Iris pigment epithelial cell (primary cell): ENCODE measurements at places on chromosomes 1 and 21.

GRCh38 chr1:8398086-8398485, 80.2 kb downstream of the SLC45A1 start:
- DNase-seq, result no peak

DNA sequence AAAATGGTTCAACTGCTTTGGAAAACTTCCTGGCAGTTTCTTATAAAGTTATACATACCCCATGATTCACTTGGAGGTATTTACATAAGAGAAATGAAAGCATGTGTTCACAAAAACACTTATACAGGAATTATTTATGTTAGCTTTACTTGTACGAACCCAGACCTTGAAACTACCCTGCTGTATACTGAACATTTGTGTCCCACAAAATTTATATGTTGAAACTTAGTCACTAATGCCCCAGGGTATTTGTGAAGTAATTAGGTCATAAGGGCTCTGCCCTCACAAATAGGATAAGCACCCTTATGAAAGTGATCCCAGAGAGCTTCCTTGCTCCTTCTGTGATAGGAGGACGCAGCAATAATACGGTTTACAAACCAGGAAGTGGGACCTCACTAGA, 42.7 kb upstream of the B3GALT2 start:
- DNase-seq, result peak; percentile 62

- DNase-seq, result no peak
These were observed 77.9 kb upstream of the TNFSF4 start for GRCh38 chr1:173285048-173285447.

GRCh38 chr1:221847676-221848075, 105.8 kb upstream of the DUSP10 start:
- no peak for DNase-seq

DNA sequence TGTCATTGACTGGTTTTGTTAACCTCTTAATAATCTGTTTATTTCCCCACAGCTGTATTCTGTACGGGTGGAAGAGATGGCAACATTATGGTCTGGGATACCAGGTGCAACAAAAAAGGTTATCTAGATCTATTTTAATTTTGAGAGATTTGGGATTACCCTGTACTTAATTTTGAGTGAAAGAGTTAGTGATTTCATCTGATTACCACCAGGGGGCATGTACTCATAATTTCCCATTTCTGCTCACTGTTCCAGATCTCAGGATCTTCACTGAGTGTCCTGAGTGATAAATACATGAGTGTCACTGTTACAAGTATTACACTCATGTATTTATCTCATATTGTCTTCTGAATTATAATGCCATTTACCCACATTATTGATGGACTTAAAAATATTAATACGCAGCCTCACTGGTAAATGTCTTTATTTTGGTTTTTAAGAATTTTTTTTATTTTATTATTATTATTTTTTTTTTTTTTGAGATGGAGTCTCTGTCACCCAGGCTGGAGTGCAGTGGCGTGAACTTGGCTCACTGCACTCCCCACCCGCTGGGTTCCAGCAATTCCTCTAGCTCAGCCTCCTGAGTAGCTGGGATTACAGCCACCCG, 27.4 kb downstream of the DTL start:
- peak; percentile 39 for DNase-seq

- no peak for DNase-seq
These were observed 48.4 kb downstream of the SLAMF6 start for GRCh38 chr1:160474392-160475242.

DNA sequence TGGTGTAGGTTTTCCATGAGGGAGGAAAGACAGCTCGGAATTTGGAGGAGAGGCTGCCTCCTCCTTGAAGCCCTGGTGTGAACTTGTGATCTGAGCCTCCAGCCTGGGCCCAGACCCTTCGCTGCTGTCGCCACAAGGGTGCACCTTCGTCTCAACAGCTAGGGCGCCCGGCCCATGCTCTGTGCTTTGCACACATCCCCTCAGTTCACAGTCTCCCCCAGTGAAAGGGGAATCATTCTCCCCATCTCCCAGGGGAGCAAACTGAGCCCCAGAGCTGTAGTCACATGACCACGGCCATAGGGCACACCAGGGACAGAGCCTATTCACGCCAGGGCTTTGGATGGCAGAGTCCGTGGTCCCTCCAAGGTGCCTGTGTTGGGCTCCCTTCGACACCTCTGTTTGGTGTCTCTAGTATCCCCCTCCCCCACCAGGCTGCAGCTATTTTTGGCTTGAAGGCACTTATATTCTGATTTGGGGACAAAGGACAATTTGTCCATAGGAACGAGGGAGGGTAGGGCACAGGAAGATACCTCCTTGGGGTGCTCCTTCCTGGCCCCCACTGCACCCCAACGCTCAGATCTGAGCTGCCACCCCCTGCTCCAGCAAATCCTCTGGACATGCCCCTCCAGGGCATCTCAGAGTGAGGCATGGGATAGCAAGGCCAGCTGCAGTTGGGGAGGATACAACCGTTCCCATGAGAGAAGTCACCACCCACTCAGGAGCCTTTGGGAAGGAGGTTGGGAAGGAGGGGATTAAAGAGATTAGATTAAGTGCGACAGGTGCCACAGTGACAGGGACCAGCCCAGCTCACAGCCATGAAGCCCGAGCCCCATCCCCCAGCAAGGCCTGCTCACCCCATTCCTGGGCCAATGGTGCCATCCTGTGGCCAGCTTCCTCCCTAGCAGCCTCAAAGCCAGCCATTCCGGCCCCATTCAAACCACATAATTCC, 15.7 kb downstream of the MATN1 start:
- peak; percentile 52 for DNase-seq

GRCh38 chr21:45816794-45817193, 164.8 kb upstream of the COL6A1 start:
- DNase-seq, result no peak

DNA sequence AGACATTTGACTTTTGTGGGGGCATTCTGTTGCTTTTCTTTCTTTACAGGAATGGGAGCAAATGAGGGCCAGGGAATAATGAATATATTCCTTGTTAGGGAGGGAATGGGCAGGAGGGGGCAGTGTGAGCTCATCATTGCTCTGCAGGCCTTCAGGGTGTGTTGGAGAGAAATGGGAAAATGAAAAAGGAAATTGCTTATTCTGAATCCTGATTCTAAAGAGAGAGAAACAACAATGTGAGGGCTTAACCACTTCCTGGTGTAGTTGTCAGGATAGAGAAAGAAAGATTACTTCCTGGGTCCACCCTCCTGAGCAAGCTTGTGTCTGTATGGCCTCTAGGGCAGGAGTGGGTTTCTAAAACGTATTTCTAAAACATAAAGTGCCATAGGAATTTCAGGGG, 28.3 kb downstream of the VANGL2 start:
- peak; percentile 49 for DNase-seq
